ENCODE measurements at places on chromosomes 6 and 20.

GRCh38 chr6:105235155-105235554, 55.3 kb upstream of the POPDC3 start:
- no peak for DNase-seq

DNA sequence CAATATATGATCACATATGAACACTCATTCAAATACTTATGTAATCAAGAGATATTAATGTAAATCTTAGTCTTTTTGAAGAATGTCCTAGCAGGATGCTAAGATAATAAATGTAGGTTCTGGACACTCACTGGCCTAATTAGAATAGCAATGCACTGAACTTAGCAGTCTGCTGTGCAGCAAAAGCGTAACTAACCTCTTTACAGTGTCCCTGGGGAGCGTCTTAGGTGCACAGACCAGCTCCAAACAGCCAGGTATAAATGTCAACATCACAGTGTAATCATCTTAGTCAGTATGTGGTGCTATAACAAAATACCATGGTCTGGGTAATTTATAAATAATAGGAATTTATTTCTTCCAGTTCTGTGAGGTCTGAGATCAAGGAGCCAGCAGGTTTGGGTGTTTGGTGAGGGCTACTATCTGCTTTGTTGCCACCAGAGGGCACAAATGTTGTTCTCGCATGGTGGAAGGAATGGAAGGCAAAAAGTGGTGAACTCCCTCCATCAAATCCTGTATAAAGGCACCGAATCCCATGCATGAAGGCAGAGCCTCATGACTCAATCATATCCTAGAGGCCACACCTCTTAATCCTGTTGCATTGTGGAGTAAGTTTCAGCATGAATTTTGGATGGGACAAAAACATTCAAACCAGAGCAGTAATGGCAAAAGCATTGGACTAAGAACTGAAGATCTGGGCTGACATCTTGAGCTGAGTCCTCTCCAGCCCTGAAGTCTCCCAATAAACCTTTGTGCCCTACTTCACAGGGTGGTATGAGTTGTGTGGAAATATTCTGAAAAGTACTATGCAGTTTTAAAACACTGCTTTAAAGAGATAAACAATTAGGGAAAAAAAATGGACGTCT, 41.8 kb upstream of the FOXO3 start:
- peak; percentile 52 for DNase-seq

DNA sequence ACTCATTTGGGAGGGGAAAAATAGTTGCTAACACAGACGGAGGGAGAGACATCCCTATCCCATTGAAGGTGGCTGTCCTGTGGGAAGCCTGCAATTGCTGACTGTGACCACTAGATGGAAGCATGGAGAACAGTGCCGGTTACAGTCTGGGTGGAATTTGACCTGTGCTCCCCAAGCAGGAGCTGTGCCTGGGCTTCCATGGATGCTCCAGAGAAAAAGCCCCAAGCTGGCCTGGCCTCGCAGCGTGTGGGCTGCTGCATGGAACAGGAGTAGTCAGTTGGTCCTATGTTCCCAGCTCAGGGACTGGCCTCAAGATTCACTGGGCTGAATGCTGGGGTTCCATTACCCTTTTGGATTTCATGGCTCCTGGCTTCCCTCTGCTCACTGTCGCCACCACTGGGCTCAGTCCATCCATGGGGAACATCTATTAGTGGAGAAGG, 116.3 kb upstream of the CHD6 start:
- peak; percentile 70 for DNase-seq

DNA sequence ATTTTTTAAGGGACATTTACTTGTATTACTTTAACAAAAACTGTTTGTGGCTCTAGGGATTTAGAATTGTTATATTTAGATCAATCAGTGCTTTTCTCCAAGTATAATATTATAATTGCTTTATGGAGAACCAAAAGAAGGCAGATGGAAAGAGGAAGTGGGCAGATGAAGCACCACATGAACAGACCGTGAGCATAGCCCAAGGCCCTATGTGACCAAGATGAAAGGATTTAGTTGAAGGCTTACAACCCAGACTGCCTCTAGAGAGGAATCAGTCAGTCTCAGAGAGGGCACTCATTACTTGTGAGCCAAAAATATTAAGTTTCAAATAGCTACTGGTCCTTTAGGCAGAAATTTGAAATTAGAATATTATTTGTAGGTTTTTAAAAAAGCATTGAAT, 102.3 kb upstream of the IMPG1 start:
- no peak for DNase-seq

DNA sequence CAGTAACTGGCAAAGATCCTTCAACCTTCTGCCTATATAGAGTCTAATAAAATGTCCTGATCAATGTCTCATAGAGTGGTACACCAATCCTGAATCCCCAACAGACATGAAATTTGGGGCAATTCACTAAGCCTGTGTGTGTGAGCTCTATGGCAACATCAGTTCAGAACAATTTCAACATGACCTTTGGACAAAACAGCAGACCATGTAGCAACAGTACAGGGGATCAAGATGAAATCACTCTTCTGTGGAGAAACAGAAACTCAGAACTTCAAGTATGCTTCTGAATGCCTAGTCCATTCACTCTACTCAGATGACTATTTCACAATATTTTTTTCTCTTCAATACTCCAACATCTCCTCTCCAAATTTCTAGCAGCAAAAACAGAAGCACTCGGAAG, 49.1 kb upstream of the OPRM1 start:
- no peak for DNase-seq

GRCh38 chr6:109834131-109834530, 143.0 kb downstream of the FIG4 start:
- no peak for DNase-seq

DNA sequence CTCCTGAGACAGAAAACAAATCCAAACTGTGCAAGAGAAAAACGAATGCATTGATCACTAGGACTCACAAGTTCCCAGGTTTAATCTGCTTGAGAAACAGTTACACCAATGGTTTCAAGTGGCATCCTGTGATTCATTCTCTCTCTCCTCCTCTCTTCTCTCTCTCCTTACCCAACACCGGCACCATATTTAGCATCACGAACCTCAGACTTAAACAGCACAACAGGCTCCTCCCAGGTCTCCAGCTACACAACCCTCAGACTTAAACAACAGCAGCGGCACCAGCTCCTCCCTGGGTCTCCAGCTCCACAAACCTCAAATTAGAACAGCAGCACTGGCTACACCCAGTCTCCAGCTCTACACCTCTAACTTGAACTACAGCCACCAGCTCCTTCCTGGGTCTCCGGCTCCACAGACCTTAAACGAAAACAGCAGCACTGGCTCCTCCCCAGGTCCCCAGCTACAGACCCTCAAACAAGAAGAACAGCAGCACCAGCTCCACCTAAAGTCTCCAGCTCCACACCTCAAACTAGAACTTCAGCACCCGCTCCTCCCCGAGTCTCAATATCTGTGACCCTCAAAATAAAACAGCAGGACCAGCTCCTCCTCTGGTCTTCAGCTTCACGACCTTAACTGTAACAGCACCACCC, 355.9 kb downstream of the PREX1 start:
- DNase-seq, result no peak

Measured in NCI-H526 (cell line).